ENCODE measurements at places on chromosomes 2 and 18.
A peak's percentile ranks its signal among the peaks of the same experiment; 100 is the strongest.

- no peak for DNase-seq
These were observed 30.7 kb upstream of the ROCK2 start for GRCh38 chr2:11375025-11375688.

- DNase-seq, result no peak
These were observed 96.3 kb upstream of the RASGRP3 start for GRCh38 chr2:33380001-33380609.

- peak; percentile 82 for DNase-seq
These were observed 46.0 kb upstream of the PAX8 start for GRCh38 chr2:113324684-113325160.

DNA sequence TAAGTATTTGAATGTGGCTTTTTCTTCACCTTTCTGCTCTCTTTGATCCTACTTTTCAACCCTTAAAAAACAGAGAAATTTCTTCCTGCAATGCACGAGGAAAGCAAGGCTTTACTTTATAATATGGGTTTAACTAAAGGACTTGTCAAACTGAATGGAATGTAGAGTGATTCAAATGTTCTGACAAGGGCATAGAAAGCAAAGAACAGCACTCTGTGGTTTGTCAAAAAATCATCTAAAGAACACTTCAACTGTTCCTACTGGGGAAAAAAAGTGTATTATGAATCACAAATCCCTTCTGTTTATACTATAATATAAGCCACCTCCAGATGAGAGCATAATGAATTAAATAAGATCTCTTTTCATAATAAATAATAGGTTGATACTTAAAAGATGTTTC, 45.0 kb upstream of the RIT2 start:
- DNase-seq, result peak; percentile 17

DNA sequence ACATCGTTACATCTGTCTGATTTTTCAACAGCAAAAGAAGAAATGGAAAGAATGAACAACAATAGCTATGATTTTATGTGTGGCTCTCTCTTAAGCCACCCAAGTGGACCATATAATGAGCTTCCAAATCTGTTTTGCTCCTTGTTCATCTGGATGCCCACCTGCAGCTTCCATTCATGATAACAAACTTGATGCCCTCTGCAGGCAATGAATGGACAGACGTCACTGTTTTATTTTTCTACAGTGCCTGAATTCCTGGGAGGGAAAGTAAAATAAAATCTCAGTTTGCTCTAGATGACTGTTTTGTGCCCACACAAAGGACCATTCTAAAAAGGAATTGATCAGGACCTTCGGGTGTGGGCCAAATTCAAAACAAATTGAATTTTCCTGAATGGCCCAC, 5.0 kb downstream of the MREG start:
- DNase-seq, result no peak

DNA sequence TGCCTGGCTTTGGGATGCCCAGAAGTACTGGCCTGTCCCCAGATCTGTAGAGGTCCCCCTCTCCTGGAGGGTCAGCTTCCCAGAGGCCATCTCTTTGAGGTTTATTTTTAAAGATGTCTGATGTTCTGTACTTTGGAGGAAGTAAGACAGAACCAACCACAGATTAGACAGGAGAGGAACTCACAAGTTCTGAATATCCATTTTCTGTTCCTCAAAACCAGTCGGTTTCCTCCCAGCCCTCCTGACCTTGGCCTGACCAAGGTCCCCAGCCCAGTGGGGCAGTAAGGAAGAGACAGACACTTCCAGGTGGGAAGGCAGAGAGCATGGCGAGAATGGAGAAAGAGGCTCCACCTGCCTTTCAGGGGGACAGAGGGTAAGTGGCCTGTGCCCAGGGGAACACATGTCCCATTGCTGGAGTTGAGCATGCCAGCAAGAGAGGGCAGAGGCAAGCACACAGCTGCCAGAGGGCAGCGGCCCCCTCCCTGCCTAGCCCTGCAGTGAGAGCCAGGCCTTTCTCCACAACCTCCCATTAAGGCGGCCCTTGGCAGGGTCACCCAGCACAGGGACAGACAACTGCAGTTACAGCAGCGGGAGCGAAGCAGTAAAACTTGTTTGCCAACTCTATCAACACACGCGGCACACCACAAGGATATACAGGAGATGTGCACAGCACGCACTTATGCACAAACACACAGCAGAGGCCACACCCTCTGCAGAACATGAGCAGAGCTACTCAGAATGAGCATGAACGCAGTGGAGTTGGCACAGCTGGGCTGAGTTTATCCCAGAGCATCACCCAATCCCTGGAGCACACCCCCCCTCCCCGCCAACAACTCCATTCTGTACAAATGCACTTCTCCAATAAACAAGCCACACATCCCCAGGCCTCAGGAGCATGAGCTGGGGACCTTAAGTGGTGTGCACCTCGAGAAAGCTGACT, 18.5 kb upstream of the SEMA4C start:
- no peak for DNase-seq

- no peak for DNase-seq
These were observed 154.5 kb downstream of the CLIP4 start for GRCh38 chr2:29269765-29270109.

DNA sequence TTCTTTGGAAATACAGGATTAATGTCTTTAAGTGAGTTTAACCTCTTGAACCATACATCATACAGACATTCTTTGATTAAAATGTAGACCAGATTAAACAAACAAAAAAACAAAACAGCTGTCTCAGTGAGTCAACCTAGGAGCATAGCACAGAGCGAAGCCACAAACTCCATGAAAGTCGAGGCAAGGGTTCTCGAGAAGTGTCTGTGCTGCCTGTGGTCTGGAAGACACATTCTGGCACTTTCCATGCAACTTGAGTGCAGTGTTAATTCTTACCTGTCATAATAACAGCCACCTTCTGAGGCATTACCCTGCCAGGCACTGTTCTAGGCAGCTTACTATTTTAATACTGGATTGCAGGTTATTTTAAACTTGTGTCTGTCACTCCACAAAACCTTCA, 435.5 kb upstream of the MMADHC start:
- DNase-seq, result no peak

DNA sequence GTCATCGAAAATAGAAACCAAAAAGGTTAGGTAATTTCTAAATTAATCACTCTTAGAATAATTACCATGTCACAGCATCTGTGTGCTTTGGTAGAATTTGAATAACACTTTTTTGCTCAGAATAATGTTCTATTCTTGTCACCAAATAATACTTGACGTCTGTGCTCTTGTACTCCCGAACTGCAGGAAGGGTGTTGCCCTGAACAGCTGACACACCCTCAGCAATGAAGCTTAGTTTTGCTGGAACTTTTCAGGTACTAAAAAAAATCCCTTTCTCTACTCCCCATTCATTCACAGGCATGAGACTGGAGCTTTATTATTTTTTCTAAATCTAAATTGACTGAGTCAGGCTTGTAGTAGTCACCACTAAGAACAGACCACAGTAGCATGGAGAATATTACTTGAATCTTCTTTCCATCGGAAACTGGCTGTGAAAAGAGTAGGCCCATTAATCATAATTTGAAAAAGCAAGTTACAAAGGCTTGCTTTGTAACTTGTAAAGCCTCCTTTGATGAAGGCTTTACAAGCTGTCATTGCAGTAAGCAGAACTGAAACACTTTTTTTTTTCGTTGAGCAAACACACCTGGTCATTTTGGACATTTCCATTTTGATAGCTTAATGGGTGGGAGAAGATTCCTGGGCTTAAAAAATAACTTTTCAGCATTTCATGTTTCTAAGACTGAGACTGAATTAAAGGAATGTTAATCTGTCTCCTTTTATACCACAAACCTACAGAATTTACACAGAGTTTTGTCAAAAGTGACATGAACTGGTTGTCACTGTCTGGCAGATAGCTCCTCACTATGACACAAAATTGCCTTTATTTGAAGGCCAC, 70.3 kb upstream of the PELI1 start:
- DNase-seq, result no peak

GRCh38 chr18:51647346-51647745, 449.9 kb upstream of the MEX3C start:
- no peak for DNase-seq

DNA sequence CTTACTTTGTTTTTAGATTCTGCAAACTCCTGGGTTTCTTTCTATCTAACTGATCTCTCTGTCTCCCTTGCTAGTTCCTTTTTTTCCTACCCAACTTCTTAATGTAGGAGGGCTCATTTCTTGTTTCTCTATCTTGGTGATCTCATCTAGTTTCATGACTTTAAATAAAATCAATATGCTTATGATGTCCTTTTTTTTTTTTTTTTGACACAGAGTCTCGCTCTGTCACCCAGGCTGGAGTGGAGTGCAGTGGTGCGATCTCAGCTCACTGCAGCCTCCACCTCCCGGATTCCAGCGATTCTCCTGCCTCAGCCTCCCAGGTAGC, 42.2 kb upstream of the IL1RL1 start:
- no peak for DNase-seq

GRCh38 chr2:112684415-112684775, 36.4 kb upstream of the NT5DC4 start:
- no peak for DNase-seq

- no peak for DNase-seq
These were observed 284.6 kb upstream of the UBE2E3 start for GRCh38 chr2:180695586-180696401.

DNA sequence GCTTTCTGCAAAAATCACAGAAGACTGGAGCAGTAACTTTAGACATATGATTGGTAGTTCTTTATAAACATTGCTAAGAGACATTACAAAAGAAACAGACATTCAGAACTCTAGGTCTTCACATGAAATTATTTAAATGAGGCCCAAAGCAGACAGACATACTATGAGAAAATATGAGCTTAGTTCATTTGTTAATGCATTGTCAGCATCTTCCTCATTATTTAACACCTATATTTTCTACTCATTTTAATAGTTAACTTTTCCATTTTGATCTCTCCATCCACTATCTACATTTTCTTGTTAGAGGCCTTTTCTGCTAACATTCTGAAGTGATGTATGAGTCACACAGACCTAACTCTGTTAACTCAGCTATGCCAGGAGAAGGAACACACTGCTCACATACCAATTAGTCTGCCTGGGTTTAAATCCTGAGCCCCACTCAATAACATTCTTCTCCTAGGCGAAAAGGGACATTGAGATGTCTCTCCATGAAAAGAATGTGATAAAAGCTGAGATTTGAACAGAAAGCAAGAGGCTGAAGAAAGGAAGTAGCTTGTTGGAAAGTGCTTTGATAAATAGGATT, 400.3 kb upstream of the PKDCC start:
- peak; percentile 12 for DNase-seq

DNA sequence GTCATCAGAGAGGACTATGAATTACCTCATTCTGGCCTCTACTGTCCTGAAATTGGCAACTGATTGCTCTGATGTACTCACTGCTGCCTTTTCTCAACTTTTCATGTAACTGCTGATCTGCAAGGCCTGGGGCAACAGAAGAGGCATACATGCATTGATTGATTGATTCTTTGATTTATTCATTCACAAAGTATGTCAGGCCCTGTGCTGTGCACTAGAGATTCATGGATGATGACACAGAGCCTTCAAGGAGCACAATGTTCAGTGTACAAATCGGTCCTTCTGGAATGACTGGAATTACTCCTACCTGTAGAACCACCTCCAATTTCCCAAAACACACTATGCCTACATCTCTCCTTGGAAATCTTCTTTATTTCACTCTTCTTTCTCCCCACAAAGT, 111.3 kb downstream of the LRATD1 start:
- no peak for DNase-seq

DNA sequence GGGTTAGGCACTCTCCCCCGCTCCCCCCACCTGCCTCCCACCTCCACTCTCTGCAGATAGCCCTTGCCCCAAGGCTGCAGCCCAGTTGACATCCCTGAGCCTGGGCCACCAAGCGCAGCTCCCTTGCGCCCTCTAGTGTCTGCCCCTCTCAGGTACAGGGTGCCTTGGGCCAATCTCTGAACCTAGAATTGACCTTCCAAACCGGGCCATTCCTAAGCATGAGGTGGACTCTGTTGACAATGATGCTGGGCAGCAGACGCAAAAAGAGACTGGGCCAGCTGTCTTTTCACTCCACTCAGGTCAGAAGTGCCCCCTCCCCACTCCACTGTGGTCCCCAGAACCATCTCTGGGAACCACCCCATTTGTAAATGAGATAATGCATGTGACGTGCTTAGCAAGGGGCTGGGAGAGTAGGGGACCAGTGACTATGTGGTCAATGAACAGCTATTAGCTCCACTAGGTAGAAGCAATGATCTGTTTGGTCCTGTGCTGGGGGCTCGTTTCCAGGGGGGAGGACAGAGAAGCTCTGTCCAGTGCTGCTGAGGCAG, 43.3 kb upstream of the PLB1 start:
- DNase-seq, result peak; percentile 53

GRCh38 chr2:232609607-232610006, 23.8 kb upstream of the EFHD1 start:
- no peak for DNase-seq

- DNase-seq, result no peak
These were observed 201.6 kb downstream of the MGAT5 start for GRCh38 chr2:134455426-134455825.

DNA sequence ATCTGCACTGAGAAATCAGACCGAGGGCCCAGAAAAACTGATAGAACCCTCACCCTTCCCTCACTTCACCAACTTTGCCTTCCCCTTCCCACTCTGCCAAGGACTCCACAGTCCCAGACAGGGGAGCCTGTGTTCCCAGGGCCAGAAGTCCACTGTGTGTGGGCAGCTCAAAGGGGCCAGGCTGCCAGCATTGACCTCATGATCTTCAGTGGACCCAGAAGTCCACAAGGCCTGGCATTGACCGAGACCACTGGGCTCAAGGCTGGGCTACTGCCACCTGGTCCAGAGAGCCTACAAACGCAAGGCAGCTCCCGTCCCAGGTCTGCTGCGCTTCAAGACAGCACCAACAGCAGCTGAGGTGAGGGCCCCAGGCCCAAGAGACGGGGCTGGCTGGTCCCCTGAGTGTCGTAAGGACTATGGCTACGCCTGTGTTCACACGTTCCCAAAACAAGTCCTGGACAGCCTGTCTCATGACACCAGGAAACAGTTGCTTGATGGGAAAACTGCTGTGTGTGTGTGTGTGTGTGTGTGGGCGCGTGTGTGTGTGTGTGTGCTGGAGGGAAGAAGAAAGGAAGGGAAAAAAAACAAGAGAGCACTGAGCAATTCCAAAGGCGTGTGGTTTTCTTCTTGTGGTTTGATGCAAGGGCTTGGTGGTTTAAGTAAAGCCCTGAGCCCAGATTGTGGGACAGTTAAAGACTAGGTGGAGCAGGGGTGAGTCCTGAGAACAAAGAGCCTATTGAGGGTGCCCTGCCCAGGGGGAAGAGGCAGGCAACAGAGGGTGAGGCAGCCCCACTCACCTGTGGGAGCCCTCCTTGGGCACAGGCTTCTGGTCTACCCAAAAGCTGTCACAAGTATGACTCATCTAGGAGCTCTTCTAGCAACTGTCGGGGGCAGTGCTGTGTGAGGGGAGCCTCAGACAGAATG, 46.6 kb upstream of the ZBTB7C start:
- peak; percentile 94 for DNase-seq

- no peak for DNase-seq
These were observed 40.1 kb downstream of the RHOB start for GRCh38 chr2:20487030-20487391.
